ENCODE measurements at places on chromosomes 5 and 9.

DNA sequence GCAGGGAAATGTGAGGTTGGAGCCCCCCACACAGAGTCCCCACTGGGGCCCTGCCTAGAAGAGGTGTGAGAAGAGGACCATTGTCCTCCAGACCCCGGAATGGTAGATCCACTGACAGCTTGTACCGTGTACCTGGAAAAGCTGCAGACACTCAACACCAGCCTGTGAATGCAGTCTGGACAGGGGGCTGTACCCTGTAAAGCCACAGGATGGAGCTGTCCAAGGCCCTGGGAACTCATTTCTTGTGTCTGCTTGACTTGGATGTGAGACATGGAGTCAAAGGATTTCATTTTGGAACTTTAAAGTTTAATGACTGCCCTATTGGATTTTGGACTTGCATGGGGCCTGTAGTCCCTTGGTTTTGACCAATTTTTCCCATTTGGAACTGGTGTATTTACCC lies 535.0 kb upstream of the MEF2C start:
- no peak for DNase-seq

DNA sequence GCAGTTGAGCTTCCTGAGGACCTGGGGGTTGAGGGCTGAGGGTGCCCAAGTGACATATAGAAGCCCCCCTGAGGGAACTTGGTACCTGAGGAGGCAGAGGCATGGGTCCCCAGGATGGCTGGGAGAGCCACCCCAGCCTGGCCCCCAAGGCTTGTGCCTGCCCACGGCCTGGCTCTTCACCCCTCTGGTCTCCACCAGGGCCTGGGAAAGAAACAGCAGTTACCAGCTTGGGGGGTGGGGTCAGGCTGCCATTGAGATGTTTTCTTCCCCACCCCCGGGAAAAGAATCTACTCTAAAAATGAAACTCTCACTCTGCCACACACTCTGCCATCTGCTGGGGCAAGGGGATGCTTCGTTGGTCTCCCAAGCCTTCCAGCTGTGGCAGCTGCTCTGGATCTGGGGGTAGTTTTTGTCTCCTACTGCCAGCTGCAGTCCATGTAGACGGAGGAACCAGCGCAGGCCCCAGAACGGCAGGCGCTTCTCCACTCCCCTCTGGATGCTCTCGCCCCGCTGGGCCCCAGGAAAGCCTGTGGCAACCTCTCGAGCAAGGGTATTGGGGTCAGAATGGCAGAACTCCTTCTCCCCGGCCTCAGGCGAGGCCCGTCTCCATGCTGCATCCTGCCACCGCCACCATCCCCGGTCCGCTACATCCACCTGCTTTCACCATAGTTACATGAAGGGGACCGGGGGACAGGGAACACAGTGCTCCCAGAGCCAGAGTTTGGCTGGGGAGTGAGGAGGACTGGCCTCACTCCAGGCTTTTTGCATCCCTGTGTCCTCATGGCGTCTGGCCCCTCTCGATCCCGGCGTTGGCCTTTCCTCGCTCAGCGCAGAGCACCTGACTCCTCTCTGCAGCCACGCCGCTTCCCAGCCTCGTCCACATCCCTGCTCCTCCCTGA lies 123.5 kb downstream of the DAB2IP start:
- no peak for DNase-seq

DNA sequence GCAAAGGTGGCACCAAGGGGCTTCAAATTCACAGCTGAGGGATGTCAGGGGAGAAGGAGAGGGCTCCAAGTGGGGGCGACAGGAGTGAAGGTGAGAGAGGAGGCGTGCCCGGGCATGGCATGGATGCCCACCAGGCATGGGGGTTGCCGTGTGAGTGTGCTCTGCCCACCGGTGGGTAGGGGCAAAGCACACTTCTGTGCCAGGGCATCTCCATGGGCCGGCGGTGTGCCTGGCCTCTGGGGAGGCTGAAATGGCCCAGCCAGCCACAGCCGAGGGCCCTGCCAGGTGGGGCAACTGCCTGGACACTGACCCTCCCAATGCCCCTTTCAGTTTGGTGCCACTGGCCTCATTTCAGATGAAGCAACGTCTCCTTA lies 14.0 kb upstream of the RNU6ATAC start:
- DNase-seq, result no peak

DNA sequence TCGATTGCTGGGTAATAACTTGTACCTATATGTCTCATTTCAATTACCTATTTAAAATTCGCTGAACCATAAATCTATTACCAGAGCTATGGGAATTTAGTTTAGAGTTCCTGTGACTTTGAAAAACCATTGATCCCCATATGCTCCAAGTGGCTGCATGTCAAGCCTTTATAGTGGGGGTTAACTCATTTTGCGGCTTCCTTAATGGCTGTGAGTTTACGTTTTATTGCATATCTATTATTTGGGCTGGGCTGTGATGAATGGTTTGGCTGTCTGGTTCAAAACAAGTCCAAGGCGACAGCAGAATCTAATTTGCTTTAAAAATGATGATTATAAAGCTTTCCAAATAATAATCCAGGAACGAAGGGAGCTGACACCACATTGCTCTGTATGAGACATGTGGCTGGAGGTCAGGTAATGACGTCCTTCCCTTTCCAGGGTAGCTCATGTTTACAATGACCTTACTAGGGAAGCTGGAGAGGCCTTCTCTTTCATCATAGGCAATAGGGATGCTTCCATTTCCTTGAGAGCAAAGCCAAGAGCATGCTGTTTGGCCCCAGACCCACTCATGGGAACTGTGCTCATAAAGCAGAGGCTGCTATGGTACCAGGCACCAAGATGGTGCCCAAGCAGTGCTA lies 258.3 kb downstream of the HSPA4 start:
- no peak for DNase-seq

- no peak for DNase-seq
These were observed 3.8 kb downstream of the TCF7 start for GRCh38 chr5:134118212-134118835.

- no peak for DNase-seq
These were observed 157.1 kb downstream of the PBX3 start for GRCh38 chr9:125904155-125904851.

- no peak for DNase-seq
These were observed 1993.4 kb downstream of the EFNA5 start for GRCh38 chr5:105677291-105677690.
